ENCODE measurements at places on chromosomes 4 and X.

GRCh38 chr4:24195991-24196736, 306.3 kb upstream of the PPARGC1A start:
- no peak for DNase-seq

GRCh38 chr4:183636923-183637322, 22.1 kb downstream of the RWDD4 start:
- peak; percentile 19 for DNase-seq

- DNase-seq: no peak
These were observed 124.0 kb upstream of the POF1B start for GRCh38 chrX:85503258-85504158.

- DNase-seq: no peak
These were observed 67.6 kb downstream of the CLDN34 start for GRCh38 chrX:10034740-10035260.

- peak; percentile 1 for DNase-seq
These were observed 415.8 kb downstream of the STIM2 start for GRCh38 chr4:27276307-27277073.

- no peak for DNase-seq
These were observed 18.3 kb upstream of the ADAMTS3 start for GRCh38 chr4:72587334-72587733.

DNA sequence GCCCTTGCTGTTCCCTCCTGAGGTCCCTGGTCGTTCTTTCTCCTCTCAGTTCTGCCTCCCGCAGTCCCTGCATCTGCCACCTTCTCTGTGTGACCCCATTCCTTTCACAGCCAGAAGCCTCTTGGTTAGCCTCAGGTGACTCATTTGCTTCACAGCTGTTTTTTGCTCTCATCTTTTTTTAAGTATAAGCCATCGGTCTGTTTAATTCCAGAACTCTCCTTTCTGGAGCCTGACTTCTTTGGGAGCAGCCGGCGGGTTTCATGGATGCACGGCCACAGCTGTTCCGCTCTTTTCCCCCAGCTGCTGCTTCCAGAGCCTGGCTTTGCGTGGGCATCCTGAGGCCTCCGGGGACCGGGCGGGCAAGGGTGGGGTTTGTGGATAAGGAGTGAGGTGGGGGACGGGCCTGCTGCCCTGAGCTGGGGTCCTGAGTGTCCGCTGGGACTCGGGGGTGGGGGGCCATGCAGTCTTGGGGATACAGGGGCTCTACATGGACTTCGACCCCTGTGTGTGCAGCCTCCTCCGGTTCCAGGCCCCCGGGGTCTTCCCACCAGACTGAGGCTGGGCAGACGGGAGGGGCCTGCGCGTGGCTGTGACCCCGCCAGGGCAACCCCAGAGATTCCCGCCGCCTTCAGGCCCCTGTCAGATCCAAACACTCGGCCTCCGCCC, 46.7 kb downstream of the PCGF3 start:
- DNase-seq: no peak

DNA sequence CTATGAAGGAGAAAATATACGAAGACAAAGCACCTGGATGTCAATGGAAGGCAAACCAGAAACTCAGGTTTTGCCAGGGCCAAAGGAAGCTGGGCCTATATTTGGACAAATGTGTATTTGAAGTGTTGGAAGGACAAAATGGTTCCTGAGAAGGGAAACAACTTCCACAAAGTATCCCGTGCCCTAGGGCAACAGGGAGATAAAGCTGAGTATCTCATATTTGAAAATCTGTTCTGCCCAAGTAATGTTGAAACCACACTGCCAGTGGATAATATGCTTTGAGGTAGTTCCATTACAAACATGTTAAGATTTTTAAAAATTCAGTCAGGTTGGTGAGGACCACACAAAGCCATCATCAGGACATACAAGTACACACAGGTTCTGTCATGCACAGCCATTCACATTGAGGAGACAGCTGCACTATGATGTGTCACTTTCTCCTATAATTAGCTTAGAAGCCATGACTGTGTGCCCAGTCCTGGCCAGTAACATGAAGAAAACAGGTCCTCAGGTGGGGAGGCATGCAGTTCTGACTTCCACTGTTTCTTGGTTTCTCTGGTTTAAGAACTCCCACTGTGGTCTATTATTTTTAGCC, 116.4 kb downstream of the PWWP3B start:
- DNase-seq: no peak

DNA sequence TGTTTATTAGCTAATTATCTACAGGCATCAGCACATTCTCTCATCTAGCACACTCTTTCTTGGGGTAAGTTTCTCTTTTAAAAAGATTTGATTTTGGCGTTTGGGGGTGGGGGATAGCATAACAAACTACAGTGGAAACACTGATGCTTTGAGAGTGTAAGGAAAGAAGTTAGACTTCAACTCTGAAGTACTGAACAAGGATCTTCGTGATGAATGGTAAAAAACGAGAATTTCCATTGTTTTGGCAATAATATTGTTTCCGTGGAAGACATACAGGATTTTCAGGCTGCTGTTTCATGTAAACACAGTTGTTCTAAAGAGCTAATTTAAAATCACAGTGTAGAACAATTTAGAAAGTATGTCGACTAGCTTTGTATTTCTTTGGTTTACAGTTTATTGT, 451 bp downstream of the LPAR4 start:
- no peak for DNase-seq

- no peak for DNase-seq
These were observed 88.3 kb downstream of the SHROOM2 start for GRCh38 chrX:9874483-9874882.

- no peak for DNase-seq
These were observed 163.6 kb downstream of the DCHS2 start for GRCh38 chr4:154328030-154328429.

- DNase-seq: no peak
These were observed 350.0 kb upstream of the GATB start for GRCh38 chr4:152110780-152111179.

DNA sequence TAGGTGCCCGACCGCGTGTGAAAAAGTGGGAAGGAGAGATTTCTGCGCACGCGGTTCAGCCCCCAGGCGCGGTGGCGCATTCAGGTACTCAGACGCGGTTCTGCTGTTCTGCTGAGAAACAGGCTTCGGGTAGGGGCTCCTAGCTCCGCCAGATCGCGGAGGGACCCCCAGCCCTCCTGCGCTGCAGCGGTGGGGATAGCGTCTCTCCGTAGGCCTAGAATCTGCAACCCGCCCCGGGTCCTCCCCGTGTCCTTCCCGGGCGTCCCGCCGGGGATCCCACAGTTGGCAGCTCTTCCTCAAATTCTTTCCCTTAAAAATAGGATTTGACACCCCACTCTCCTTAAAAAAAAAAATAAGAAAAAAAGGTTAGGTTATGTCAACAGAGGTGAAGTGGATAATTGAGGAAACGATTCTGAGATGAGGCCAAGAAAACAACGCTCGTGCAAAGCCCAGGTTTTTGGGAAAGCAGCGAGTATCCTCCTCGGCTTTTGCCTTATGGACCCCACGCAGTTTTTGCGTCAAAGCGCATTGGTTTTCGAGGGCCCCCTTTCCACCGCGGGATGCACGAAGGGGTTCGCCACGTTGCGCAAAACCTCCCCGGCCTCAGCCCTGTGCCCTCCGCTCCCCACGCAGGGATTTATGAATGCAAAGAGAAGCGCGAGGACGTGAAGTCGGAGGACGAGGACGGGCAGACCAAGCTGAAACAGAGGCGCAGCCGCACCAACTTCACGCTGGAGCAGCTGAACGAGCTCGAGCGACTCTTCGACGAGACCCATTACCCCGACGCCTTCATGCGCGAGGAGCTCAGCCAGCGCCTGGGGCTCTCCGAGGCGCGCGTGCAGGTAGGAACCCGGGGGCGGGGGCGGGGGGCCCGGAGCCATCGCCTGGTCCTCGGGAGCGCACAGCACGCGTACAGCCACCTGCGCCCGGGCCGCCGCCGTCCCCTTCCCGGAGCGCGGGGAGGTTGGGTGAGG, 3.7 kb downstream of the SHOX start:
- DNase-seq: no peak

DNA sequence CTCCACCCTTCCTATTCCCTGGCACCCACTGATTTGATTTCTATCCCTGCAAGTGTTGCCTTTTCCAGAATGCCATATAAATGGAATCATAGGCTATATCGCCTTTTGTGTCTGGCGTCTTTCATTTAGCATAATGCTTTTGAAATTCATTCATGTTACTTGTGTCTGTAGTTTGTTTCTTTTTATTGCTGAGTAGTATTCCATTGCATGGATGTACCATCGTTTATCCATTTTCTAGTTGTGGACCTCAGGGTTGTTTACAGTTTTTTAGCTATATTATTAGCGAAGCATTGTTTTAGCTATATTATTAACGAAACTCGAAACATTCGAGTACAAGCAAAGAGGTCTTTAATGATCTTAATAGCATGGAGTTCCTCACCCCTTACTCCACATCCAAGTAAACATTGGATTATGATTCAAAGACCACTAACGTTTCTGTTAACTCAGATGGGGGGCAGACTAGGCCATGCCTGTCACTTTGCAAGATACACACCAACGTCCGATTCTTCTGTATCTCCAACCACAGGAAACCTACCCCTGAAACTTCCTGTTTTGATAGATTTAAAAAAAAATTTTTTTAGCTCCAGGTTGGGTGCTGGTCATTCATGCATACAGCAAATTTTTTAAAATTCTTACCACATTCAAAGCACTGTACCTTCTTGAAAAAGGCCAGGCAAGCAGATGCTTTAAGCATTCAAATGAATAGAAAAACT, 1.1 kb downstream of the DCK start:
- no peak for DNase-seq

GRCh38 chrX:64205735-64206501, 410 bp upstream of the AMER1 start:
- peak; percentile 93 for DNase-seq

DNA sequence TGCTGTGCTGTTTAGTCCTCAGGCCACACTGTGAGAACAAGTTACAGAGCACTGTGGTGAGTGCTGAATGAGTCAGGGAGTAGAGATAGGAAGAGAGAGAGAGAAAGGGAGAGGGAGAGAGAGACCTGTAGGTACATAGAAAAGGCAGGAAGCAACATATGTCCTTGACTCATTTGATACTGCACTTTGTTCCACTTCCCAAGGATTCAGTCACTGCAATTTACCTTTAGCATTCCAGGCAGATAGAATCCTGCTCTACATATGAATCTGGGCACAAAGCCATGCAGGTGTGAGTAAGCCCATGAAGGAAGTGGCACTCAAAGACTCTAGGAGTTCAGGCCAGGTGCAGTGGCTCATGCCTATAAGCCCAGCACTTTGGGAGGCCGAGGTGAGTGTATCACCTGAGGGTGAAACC, 1.0 kb upstream of the DAPP1 start:
- no peak for DNase-seq

DNA sequence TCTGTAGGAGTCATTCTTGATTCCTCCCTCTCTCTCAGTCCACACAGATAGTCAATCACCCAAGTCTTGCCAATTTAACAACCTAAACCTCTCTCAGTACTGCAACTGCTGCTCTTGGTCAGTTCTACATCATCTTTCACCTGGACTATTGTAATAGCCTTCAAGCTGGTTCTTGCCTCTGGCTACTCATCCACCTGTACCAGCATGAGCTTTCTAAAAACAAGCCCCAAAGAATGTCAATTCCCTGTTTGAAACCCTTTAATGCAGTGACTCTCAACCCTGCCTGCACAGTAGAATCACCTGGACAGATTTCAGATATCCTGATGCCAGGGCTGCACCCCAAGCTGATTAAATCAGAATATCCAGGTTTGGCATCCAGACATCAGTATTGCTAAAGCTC, 48.3 kb downstream of the VGLL1 start:
- no peak for DNase-seq

DNA sequence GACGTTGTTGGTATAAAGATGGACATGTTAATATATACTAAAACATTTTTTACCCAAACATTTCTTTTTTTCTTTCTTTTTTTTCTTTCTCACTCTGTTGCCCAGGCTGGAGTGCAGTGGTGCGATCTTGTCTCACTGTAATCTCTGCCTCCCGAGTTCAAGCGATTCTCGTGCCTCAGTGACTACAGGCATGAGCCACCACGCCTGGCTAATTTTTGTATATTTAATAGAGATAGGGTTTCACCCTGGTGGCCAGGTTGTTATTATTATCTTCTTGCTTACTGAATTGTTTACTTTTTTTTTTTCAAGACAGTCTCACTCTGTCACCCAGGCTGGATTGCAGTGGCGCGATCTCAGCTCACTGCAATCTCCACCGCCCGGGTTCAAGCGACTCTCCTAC, 68.8 kb downstream of the HOPX start:
- no peak for DNase-seq

DNA sequence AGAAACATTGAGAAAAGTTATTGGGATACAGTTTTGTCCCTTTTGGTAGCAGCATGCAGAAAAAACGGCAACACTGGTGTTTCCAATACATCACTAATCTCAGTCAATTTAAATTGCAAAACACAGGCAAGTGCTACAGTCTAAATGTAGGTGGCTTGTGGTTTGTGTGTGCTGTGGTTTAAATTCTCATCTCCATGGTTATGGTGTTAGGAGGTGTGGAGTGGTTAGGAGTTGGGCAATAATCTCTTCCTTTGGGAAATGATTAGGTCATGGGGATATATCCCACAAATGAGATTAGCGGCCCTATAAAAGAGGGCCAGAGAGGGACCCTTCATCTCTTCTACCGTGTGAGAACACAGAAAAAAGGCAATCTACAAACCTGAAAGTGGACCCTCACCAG, 1344.3 kb downstream of the ADGRL3 start:
- DNase-seq: no peak

DNA sequence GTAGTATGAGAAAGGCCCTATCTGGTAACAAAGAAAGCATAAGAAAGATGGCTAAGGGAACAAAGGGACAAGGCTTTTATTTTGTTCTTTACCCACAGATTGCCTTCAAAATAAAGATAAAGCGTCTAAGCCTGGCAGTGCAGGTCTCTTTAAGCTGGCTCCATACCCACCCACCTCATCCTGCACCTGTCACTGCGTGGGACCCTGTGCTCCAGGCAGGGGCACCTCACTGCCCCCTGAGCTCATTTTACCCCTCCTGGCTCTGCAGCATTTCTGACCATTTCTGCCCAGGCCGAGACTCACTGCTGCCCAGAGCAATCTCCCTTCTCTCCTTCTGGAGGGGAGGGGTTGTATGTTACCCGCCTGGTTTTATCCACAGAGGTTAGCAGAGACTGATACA, 1.7 kb upstream of the CYP4V2 start:
- no peak for DNase-seq

DNA sequence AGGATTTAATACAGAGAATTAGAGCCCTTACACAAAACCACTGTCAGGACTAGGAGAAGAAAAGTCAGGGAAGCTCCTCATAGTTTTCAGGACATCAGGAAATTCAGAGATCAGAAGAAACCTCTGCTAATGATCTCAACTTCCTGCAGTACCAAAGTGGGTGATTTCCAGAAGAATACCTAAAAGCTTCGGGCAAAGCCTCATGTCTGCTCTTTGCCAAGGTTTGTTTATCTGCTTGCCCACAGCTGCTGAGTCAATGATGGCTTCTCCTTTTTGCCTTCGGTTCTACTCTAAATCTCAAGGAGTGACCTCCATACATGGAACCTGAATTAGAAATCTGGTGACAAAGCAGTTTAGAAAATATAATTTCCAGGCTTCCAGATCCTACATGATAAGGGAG, 68.4 kb downstream of the USP38 start:
- DNase-seq: no peak

DNA sequence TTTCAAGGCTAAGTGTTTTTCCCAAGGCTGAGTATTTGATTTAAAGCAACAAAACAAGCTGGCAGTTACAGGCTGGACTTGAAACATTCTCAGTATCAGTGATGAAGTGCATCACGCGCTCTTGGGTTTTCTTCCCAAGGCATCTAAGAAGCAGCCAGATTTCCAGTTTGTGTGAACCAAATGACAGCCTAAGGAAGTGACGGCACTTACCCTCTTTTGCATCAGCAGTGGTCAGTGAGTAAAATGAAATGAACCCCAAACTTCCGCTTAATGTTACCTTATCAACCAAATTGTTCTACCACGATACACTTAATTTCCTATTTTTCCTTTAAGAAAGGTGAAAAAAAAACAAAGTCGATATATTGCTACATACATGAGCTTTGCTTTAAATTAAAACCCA, 15.8 kb upstream of the GYPE start:
- no peak for DNase-seq
